HT-29 (cell line): ENCODE measurements at places on chromosomes 16 and 17.
A peak's percentile ranks its signal among the peaks of the same experiment; 100 is the strongest.

- peak; percentile 90 for DNase-seq
Observed at GRCh38 chr17:61248399-61248798, 151.2 kb upstream of the TBX2 start.

GRCh38 chr17:13253733-13254410, 236.0 kb upstream of the ELAC2 start:
- DNase-seq: no peak

GRCh38 chr17:67059372-67059771, 15.0 kb downstream of the CACNG1 start:
- DNase-seq: no peak

- DNase-seq: no peak
Observed at GRCh38 chr16:72426386-72426785, 254.4 kb upstream of the PMFBP1 start.

DNA sequence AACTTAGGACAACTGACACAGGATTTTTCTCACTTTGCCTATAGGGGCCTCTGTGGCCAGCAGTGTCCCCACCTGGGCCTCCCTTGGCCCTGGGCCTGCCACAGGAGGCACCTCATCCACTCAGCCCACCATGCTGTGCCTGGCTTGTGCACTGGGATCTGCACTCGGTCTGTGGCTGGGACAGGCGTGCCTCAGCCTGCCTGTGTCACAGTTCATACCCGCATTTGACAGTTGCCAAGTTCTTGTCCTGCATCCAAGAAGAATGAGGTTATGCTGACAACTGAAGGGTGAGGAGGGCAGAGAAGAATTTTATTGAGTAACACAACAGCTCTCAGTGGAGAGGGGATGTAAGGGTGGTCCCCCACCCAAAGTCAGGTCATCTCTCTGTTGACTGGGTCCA, 36.0 kb downstream of the ZFP90 start:
- DNase-seq: no peak

GRCh38 chr16:68629351-68629910, 15.7 kb upstream of the CDH3 start:
- DNase-seq: no peak

DNA sequence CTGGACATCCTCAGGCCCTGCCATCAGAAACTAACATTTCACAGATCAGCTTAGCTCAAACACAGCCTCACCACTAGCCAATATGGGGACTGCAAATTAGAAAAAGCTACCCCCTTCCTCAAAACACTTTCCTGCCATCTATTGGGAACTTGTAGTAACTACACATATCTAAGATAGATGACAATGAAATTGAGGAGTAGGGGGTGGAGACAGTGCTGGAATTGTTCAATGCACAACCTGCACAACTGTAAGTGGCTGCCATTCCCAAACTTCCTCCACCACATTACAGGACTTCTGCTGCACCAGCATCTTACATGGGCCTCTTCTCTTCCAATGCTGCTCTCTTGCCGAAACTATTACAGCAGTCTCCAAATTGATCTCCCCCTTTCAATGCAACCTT, 21.9 kb downstream of the AIPL1 start:
- peak; percentile 44 for DNase-seq

GRCh38 chr16:8679151-8679550, 4.7 kb downstream of the ABAT start:
- no peak for DNase-seq

DNA sequence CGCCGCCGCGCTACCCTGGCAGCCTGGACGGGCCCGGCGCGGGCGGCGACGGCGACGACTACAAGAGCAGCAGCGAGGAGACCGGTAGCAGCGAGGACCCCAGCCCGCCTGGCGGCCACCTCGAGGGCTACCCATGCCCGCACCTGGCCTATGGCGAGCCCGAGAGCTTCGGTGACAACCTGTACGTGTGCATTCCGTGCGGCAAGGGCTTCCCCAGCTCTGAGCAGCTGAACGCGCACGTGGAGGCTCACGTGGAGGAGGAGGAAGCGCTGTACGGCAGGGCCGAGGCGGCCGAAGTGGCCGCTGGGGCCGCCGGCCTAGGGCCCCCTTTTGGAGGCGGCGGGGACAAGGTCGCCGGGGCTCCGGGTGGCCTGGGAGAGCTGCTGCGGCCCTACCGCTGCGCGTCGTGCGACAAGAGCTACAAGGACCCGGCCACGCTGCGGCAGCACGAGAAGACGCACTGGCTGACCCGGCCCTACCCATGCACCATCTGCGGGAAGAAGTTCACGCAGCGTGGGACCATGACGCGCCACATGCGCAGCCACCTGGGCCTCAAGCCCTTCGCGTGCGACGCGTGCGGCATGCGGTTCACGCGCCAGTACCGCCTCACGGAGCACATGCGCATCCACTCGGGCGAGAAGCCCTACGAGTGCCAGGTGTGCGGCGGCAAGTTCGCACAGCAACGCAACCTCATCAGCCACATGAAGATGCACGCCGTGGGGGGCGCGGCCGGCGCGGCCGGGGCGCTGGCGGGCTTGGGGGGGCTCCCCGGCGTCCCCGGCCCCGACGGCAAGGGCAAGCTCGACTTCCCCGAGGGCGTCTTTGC, 3.1 kb downstream of the HIC1 start:
- DNase-seq: no peak

DNA sequence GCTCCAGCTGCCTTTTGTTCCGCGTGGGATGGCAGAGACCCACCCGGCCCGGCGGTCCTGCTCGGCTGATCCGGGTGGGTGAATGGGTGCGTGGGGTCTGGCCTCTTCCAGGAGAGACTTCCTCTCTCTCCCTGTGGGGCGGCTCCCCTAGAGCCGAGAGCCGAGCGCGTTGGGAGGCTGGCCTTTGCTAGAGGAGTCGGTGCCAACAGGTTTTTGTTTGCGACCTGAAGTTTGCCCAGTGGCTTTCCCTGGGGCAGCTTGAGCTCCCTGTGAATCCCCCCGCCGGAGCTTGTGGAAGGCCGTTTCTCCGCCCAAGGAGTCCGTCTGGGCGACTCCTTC, 970 bp downstream of the EPN2 start:
- peak; percentile 34 for DNase-seq

DNA sequence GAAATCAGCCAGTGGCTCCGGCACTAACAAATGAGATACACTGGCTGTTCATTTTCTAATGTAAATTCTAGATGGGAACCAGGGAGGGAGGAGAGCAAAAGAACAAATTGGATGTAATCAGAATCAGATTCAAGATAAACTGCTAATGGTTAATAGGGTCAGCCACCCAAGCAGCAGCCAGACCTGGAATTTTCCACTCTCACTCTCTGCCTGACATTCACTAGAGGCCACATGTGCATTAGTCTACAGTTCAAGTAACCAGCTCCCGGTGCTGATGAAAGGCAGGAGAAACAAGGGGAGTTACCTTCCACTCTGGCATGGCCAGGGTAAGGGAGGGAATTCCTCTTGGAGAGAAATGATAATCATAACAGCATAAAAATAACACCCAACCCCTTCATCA, 597.7 kb downstream of the TOX3 start:
- no peak for DNase-seq

DNA sequence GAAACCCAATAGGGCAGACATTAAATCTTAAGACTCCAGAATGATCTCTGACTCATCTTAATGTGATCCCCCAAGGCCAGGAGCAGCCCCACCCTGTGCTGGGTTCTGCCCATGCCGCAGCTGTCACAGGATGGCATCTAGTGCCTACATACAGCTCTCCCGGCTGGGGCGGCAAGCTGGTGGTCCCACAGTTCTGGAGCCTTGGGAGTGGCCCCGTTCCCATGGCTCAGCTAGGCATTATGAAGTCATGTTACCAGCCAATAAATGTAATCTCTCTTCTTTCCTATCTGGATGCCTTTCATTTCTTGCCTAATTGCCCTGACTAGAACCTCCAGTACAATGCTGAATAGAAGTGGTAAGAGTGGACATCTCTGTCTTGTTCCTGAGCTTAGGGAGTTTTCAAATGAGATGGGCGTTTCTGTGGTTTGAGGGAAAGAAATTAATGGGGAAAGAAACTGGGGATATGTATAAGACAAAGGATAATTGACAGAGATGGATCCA, 95.7 kb upstream of the DNAH17 start:
- no peak for DNase-seq

DNA sequence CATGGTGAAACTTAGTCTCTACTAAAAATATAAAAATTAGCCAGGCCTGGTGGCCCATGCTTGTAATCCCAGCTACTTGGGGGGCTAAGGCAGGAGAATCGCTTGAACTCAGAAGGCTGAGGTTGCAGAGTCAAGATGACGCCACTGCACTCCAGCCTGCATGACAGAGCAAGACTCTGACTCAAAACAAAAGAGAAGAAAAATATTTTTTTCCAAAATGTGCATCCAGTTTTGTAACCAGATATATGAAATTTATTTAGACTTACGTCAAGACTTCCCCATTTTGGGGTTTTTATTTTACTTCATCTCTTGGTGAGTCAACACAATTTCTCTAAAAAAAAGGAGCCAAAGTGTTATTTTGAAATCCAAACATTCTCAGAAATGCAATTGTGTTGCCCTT, 5.5 kb upstream of the TM4SF5 start:
- no peak for DNase-seq

DNA sequence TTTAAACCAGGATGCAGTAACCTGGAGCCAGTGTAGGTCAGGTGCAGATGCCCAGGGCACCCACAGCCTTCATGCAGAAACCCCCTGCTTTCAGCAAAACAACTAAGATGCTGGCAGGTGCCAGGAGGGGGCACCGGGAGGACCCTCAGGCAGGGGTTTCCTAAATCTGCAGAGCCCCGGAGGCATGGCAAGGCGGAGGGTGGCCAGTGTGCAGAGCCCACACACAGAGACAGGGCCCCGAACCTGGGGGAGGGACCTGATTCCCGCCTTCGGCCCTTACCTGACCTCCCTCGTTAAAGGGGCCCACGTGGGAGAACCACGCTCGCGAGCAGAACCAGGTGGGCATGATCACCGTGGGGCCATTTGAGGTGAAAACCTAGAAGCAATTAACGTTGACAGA, 114.0 kb upstream of the METRNL start:
- no peak for DNase-seq

GRCh38 chr16:2471653-2472487, 773 bp downstream of the NTN3 start:
- DNase-seq: no peak

DNA sequence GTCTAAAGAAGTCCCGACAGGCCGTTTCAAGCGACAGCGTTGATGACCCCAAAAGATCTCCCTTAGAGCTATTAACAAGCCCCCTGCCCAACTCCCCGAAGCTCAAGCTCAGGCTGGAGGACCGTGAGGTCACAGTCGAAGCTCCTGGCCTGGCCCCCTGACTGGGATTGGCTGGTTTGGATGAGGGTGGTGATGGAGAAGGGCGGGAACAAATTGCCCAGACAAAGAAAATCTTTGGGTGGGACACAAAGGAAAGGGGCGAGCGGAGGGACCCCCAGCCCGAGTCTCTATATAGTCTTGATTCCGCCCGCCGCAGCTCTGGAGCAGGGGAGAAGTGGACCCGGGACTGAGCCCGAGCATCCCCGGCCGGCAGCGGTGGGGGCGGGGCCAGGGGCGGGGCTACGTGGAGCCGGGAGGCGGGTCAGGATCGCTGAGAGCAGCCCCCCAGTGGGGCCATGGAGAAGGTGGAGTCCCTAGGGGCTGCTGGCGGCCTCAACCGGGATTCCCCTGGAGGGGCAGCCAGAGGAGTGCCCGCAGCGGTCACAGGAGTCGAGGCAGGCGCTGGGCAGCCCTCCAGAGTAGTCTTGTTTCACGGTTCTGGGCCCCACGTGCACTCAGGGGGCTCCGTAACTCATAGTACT, 982 bp upstream of the NEURL4 start:
- no peak for DNase-seq

GRCh38 chr17:7982666-7983065, 19.7 kb upstream of the GUCY2D start:
- peak; percentile 14 for DNase-seq

DNA sequence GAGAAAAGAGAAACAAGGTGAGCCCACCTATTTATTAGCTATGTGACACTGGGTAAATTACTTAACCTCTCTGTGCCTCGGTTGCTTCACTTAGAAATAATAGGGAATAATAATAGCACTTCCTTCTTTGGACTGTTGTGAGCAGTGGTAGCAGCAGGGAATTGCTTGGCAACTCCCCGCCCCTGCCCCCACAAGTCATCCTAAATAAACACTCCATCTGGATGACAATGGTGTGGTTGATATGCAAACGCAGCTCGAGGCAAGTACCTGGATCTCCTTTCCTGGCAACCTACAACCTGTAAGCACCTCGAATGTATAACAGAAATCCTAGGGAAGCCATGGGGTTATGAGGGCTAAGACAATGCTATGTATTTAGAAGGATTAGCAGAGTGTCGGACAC, 9.1 kb downstream of the TEKT3 start:
- no peak for DNase-seq

DNA sequence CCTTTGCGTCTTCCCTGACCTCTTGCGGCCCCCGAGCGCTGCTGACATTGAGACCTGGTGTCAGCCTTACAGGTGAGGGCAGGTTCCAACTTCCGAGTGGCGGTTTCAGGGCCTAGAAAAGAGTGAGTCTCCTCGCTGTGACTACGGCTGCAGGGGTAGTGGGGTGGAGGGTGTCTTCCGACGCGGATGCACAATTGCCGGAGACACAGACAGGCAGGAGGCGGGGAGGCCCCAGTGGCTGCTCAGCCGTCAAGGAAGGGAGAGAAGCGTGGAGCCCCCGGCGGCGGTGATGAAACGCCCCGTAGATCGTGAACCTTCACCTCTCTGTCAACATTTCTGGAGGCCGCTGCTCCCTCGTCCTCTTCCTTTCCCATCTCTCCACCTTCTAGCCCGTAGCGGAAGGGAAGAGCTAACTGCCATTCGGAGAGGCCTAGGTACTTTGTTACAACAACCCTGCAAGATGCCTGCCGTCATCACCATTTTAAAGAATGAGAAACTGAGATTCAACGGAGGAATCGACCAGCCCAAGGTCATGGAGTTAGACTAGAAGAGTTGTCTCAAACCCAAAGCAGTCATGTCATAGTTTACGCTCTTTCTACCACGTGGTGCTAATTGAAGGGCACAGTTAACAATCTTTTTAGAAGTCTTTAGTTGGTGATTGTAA, 485 bp downstream of the DNAJA3 start:
- DNase-seq: peak; percentile 66

DNA sequence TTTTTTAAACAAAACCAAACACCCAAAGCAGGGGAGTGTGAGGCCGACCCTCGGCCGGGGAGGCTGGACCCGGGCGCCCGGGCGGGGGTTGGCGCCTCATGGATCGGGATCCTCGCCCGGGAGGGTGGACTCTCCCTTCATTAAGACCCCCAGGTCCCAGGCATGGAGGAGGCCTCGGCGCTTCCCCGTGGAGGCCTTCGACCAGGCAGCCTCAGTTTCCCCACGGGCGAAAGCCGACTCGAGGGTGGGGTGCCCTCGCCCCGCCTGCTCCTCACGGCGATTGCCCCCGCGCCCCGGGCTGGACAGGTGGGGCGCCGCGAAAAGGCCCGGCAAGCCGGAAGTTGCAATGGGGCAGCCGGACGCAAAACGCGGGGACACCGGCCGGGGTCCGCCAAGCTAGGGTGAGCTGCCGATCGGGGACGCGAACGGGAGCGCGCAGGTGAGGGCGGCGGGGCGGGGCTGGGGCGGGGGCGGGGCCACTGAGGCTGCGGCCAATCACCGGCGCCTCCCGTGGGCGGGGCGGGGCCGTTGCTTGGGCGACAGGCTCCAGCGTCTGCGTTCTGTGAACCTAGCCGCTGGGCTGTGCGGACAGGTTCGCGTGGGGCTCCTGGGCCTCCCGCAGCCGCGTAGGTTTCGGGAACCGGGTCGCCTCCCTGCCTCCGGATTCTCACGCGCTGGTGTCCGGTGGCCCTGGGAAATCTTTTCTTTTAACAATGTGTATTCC, 6.0 kb upstream of the ZNF205 start:
- peak; percentile 90 for DNase-seq
